PC-9 (cell line): ENCODE measurements at places on chromosomes 6 and 20. TPM values are rescaled to one million over a fixed set of nuclear protein-coding genes. Genes with fewer than 3 reads are reported as not detected.

- DNase-seq, result no peak
These were observed 190.3 kb upstream of the SHLD1 start for GRCh38 chr20:5559945-5560344.

GRCh38 chr6:41736800-41737555 lies 1.6 kb upstream of the TFEB start:
- no peak for DNase-seq

Gene CFAP61
- 1.7 and 2.6 TPM in 2 replicates for total RNA-seq

DNA sequence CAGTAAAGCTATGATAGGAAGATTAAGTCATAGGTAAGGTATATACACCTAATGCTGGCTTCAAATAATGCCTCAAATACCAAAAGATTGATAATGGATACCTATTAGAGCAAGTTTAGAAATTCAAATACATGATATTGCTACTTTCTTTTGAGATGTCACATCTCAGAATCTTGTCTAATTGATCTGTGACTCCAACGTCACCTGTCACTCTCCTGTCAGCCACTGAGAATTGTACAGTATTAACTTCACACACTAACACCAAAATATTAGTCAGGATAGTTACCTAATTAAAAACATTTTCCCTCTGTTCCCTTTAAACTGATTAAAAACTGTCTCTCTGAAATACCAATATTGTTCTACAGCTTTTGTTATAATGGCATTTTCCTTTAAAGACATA lies 575.5 kb upstream of the ID4 start:
- DNase-seq, result no peak

Gene SLC4A11
- 46.1 and 57.8 TPM in 2 replicates for total RNA-seq

- DNase-seq, result no peak
These were observed 443.6 kb downstream of the CDC5L start for GRCh38 chr6:44831002-44831610.

GRCh38 chr6:114955363-114955762 lies 612.5 kb upstream of the HS3ST5 start:
- DNase-seq, result no peak

DNA sequence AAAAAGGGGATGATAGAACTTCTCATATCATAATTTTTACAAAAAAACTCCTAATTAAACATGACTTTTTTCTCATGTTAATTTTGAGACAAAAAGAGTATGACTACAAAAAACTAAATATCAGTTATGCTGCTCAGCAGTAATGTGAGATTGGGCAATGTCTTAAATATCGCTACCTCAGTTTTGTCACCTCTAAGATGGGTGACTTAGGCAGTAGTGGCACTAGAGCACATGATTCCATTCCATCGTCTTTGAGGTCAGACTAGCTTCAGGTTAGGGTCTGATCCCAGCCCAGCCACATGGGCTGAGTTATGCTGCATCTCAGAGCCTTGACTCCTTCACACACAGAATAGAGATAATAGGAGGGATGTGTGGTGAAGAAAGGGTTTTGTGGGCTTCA lies 11.0 kb downstream of the DCBLD1 start:
- DNase-seq, result no peak

GRCh38 chr20:17921774-17922173 lies 46.8 kb downstream of the SNX5 start:
- no peak for DNase-seq
